ENCODE measurements at places on chromosomes 16 and 17.

DNA sequence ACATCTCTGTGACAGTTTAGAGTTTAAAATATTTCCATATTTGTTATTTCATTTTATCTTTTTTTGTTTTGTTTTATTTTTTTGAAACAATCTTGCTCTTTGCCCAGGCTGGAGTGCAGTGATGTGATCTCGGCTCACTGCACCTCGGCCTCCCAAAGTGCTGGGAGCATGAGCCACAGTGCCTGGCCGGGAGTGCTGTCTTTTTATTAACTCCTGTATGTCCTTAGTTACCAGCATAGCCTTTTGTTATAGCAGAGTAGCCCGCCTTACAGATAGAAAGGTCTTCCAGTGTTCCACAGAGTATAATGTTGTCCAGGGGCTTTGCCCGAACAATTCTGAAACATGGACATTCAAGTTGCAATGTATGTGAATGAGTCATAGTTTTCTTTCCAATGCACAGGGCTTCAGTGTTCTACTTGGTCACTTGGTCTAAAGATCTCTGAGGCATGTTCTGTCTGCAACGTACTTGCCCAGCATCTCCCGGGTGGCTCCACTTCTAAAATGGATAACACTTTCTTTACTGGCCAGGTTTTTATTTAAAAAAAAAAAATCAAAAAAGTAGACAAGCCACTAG lies 125.6 kb downstream of the KCNJ18 start:
- no peak for DNase-seq

GRCh38 chr17:1008008-1008761 lies 11.3 kb downstream of the TIMM22 start:
- DNase-seq: no peak

- no peak for DNase-seq
These were observed 179.1 kb upstream of the CACNG5 start for GRCh38 chr17:66655861-66656260.

DNA sequence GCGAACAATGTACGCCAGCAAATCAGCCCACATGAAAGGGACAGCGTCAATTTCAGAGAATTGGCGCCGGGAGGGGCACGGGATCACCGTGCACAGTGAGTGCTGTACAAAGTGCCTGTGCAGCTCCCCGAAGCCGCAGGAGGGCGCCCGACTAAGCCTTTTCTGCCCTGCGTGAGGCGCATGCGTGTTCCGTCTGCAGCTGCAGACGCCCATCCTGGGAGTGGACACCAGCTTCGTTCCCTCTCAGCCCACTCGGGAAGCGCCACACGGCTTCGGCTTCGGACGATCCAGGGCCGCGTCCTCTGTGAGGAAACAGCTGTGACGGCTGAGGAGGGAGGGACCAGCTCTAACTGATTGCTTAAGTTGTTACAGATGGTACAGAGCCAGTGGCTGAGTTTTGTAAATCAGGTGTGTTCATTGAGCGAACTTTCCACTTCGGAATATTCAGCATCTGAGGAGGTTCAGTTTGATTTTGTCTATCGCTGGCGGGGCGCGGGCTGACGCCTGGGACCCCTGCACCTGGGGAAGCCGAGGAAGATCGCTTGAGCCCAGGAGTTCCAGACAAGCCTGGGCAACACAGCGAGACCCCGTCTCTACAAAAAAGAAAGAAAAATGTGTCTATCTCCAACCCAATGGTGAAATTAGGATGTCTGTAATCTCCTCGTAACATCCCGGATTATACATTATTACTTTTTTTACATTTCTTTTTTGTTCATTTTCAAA lies 15.4 kb upstream of the ZNF287 start:
- peak; percentile 38 for DNase-seq

DNA sequence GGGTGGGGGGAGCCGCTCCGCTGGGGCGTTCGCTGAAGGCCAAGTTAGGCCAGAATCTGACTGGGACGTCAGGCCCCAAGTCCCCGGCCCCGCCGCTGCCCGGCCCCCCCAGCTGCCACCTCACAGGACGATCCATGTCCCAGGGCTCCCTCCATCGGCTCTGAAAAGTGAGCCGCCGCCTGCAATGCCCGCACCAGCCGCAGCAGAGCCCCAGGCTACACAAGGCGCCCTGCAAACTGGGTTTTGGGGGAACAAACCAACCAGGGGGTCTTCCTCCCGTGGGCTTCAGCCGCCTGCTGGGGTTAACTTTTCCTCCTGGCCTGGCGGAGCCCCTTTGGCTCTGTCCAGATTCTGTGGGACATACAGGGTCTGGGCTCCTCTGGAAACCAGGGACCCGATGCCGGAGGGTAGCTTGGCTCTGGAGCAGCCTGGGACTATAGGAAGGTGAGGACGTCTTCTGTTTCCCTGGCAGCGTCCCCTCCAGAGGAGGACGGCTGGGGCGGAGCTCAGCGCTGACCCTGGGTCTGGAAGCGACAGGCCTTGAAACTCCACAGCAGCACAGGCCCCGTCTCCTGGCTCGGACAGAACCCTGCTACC lies 835 bp downstream of the NME4 start:
- DNase-seq: no peak

- no peak for DNase-seq
These were observed 610.7 kb downstream of the KCNJ2 start for GRCh38 chr17:70780031-70780430.

- DNase-seq: no peak
These were observed 3.5 kb upstream of the TANGO6 start for GRCh38 chr16:68839831-68840230.

GRCh38 chr17:6386041-6386630 lies 48.8 kb downstream of the AIPL1 start:
- DNase-seq: no peak

GRCh38 chr16:9260666-9261065 lies 169.2 kb downstream of the HAPSTR1 start:
- DNase-seq: no peak

DNA sequence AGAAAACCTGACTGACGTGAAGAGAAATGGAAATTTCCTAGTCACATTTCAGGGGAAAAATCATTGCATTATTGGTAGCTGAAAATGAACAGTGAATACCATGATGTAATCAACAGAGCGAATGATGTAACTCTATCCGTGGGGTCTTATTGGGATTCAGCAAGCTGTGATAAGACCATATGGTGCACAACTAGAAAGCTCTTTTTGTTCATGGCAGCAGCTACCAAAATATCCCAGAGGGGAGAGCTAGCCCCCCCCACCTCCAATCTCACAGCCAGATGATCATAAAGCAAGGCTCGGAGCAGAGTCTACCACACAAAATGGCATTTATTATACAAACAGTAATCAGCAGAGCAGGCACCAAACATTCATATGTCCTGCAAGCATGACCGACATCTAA lies 22.2 kb upstream of the DNAH17 start:
- no peak for DNase-seq

DNA sequence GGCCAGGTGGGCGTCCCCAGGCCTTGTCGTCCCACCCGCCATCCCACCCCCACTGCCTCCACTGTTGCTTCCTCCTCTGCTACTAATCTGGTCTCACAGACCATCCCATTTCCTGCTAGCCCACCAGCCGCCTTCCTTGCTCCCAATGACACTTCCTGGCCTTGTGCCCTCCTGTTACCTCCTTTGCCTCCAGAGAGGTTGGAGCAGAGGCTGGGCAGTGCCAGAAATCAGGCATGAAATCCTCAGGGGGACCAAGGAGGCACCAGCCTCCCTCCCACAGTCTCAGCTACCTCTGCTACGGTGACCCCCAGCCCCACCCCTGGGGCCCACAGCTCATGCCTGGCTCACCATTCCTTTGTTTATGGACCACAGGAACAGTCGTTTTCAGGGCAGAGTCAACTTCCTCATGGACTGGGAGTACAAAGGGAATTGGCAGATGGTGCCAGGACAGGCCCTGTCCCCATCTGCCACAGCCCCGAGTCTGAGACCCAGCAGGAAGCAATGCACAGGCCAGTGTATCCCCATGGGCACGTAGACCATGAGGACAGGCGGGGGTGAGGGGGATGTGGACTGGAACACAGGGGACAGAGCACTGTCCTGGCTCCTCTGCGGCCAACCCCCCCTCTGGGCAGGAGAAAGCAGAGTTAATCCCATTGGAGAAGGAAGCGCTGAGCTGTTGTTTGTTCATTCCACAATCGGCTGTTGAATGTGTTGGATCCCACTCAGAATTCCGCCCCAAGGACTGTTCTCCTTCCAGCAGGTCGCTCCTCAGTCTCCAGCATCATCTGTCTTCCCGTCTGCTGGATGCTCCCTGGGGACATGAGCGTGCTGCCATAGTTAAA lies 2.2 kb upstream of the CDH5 start:
- no peak for DNase-seq

DNA sequence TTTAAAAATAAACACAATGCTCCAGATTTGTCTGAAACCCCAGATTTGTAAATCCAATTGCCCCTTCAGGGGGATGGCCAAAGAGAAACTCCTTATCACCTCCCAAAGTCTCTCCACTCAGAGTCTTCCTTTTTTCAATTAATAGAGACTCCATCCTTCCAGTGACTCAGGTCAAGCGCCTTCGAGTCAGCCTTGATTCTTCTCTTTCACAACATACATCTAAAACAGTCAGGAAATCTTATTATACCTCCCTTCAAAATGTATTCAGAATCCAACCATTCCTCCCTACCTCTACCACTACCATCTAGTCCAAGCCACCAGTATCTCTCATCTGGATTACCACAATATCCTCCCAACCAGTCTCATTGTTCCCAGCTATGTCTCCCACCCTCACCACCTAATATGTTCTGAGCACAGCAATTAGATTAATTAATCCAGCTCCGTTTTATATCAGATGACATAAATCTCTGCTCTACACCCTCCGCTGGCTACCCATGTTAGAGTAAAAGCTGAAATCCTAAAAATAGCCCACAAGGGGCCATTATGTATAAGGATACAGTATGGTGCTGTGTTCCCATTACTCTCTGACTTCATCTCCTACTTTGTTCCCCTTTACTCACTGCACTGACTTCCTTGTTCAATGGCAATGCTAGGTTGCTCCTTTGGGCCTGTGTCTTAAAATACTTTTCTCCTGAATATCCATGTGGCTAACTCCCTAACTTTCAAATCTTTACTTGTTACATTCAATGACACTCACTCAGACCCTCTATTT lies 11.8 kb downstream of the SIAH1 start:
- DNase-seq: no peak

- no peak for DNase-seq
These were observed 35.9 kb downstream of the HSBP1 start for GRCh38 chr16:83843657-83844056.

DNA sequence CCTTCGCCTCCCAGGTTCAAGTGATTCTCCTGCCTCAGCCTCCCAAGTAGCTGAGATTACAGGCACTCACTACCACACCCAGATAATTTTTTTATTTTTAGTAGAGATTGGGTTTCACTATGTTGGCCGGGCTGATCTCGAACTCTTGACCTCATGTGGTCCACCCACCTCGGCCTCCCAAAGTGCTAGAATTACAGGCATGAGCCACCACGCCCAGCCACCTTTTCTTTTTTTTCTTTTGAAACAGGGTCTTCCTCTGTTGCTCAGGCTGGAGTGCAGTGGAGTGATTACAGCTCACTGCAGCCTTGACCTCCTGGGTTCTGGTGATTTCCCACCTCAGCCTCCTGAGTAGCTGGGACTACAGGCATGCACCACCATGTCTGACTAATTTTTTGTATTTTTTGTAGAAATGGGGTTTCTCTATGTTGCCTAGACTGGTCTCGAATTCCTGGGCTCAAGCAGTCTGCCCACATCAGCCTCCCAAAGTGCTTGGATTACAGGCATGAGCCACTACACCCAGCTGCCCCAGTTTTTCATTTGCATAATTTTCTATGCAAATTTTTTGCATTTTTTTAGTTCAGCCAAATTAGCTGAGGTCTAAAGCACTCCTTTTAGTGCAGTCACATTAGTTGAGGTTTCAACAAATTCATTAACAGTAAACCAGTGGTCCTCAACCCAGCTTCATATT lies 11.3 kb downstream of the WWP2 start:
- DNase-seq: no peak

GRCh38 chr16:30359871-30360170 lies 4.7 kb upstream of the CD2BP2 start:
- DNase-seq: no peak

GRCh38 chr17:73017658-73018057 lies 74.8 kb downstream of the SLC39A11 start:
- DNase-seq: no peak

GRCh38 chr16:28477311-28477920 lies 5.3 kb upstream of the NPIPB7 start:
- no peak for DNase-seq

GRCh38 chr16:89320782-89321501 lies 103.4 kb downstream of the ZNF778 start:
- DNase-seq: no peak

DNA sequence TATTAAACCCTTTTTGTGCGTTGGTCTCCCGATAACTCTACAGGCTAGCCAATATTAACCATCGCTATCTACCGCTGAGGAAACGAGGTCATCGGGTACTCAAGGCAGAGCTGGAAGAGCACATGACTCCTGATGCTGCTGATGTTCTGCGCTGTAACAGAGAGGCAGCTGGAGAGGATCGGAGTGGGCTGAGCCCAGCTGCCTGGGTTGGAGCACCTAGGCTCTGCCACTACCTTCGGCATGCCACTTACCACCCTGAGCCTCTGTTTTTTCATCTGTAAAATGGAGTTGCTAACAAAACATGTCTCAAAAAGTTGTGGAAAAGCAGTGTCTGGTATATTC lies 432 bp upstream of the SLC46A1 start:
- DNase-seq: no peak

DNA sequence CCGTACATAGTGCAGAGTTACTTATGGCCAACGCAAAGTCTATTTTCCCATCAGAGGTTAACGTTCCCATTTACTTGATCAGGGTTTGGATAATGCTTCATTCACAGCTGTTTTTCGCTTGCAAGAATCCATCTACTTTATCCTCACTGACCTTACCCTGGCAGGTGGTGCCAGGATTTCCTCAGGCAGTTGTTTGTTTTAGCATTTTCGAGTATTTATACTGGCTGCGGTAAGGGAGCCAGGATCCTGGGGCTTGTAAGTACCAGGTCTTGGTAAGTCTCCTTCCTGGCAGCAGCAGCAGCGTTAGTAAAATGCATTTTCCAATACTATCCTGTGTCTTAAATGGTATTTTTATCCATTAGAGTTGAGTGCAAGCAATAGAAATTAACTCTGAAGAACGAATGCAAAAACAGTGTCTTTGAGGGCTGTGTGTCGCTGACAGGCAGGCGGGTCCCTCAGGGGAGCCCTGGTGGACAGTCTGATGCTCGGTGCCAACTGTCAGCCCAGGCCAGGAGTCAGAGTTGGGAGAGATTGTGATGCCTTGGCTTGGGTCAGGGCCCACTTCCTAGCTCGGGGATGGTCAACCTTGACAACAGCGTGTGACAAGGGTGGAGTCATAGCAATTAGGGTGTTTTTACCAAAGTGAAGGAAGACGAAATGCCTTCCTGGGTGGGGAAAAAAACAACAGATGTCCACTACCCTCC lies 92.4 kb upstream of the HSBP1 start:
- no peak for DNase-seq
